ENCODE measurements at places on chromosomes 16 and 17.

GRCh38 chr17:3800362-3801271, at the start of gene ITGAE:
ITGAE (minus strand) TSS chr17:3801188; CDS start chr17:3801144, 44 bp downstream.
- DNase-seq: no peak

DNA sequence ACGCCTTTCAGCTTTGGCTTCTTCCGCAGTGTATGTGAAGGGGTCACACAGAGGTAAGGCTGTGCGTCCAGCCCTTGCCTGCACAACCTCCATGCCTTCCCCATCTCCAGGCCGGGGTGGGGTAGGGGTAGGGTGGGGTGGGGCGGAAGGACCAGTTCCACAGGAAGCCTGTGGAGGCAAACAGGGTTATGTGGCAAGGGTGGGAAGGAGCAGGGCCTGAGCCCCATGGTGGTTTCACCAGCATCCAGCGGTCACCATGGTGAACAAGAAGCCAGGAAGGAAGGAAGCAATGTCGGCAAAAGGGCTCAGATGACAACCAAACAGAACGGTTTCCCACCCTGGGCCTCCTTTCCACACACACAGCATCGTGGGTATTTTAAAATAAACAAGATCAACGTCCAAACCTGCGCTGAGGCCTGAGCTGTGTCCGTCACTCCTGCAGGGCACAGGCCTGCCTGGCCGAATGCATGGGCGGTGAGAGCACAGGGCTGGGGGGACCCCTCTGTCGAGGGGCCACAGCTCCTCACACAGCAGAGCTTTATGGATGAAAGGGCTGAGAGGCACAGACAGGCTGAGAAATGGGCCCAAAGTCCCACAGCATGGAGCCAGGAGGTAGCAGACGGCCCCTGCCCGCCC, 80.5 kb downstream of the ZNF778 start:
- DNase-seq: no peak

GRCh38 chr17:80675438-80676095, 130.9 kb downstream of the RPTOR start:
- DNase-seq: no peak

GRCh38 chr17:27644586-27644985, 13.6 kb downstream of the LGALS9 start:
- no peak for DNase-seq

DNA sequence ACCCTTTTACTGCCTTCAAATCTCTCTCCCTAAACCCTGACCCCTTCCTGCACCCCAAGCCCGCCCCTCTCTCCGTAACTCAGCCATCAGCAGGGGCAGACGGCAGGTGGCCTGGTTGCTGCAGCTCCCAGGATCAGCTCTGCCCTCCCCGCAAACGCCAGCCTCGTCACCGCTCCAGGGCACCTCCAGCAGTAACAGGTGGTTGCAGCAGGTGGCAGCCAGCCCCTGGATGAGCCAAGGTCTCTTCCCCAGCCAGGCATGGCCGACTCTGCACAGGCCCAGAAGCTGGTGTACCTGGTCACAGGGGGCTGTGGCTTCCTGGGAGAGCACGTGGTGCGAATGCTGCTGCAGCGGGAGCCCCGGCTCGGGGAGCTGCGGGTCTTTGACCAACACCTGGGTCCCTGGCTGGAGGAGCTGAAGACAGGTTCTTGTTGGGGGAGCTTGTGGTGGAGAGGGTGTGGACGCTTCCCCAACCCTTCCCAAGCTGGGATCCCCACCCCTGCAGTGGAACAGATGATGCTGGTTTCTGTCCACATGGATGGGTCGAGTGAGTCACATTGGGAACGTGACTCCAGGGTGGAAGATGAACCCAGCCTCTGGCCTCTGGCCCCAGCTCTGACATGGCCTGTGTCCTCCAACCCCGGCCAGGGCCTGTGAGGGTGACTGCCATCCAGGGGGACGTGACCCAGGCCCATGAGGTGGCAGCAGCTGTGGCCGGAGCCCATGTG, 558 bp downstream of the HSD3B7 start:
- DNase-seq: no peak

DNA sequence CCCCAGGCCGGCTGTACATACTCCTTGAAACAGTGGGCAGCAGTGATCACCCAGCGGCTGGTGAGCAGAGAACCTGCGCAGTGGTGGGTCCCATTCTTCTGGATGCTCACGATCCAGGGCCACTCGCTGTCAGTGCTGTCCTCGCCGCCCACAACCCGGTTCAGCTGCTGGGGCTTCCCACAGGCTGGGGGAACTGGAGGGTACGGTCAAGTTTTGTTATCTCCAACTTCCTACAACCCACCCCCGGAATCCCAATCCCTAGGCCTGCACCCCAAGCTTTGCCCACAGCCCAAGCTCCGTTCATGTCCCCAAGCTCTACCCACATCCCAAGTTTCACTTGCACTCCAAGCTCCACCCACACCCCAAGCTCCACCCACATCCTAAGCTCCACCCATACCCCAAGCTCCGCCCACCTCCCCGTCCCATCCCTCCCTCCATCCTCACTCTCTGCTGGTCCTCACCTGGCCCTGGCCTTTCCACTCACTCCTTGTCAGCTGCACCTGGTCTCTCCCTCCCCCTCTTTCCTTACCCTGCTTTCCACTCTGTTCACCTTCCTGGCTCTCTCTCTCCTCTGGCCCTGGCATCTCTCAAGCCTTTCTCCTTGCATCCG, 1.8 kb downstream of the PRSS22 start:
- DNase-seq: no peak

- DNase-seq: no peak
Observed at GRCh38 chr17:49117587-49118230, 14.9 kb upstream of the B4GALNT2 start.

GRCh38 chr17:81050645-81051625, 16.0 kb downstream of the BAIAP2 start:
- no peak for DNase-seq

DNA sequence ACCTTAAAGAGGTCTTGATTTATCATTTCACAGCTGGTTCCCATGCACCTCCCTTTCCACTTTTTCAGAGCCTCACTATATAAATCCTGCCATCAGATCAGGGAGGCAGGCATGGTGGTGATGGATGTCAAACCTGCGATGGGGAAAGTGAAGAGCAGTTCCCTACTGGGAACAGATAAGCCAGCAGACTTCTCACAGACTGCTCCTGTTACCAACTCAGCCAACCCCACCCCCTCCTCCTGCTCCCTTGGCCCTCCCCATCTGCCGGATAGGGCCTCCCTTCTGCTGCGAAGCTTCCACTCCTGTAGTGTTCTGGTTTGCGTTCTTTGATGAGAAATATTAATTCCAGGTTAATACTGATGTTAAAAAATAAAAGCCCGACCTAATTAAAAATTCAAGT, 232.1 kb downstream of the STX8 start:
- DNase-seq: no peak

DNA sequence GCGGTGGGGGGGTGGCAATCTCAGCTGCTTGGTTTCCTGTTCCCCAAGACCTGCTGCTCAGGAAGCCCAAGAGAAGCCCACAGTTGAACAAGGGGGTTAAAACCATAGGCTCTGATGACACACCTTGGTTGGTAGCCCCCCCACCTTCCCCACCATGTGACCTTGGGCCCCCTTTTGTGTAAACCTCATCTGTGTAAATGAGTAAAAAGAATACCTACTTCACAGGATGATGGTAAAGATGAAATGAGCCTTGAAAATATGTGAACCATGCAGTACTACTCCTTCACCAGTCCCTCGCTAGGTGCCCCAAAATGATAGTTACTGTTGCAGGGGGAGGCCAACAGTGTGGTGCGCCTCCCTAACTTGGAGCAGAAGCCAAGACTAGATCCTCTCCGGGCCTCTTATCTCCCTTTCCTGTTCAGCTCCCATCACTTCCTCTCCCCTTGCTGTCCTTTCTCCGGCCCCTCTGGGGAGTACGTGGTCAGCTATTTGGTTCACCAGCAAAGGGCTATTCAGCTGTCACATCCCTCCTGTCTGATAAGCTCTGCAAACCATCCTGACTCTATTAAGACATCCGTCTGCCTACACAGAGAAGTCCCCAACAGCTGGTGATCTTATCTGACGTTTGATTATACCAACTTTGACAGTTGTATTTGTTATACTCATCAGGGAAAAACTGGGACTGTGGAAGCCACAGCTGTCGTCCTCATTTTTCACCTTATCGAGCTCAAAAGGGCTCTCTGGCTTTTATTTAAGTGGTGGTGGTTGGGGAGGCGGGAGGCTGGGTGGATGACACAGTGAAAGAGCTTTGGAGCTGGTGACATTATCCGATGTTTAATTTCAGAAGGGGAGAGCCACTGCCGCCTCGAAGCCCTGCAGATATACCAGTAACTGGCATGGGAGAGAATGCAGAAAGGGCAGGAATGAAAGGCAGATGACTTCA, 19.9 kb downstream of the DCAKD start:
- no peak for DNase-seq

GRCh38 chr17:58253082-58253481, 14.7 kb downstream of the LPO start:
- DNase-seq: no peak

GRCh38 chr17:79141578-79142355, 67.1 kb downstream of the ENGASE start:
- DNase-seq: no peak

DNA sequence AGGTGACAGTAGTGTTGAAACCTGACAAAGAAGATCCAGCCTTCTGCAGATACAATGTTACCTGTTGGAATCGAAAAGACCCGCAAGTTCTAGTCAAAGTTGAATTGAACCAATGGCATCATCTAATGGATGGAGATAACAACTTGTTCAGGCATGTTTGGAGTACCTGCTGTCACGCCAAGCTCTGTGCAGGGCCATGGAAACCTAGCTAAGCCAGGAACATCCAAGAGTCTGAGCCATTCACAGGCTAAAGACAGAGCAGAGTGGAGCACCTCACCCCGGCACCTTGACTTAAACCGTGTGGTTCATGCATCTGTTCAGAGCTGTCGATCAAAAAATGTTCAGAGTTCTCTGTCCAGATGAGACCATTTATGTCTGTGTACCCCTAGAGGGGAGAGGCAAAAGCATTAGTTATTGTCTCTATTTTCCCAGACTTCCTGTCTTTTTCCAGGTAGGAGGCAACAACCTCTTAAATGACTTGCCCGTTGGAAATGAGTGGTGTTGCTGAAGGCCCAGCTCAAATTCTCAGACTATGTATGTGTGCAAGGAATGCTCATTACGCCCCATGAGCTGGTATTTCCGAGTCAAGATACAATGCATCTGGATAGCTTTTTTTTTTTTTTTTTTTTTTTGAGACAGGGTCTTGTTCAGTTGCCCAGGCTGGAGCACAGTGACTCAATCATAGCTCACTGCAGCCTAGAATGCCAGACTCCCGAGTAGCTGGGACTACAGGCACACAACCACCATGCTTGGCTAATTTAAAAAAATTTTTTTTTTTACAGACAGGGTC, 44.9 kb upstream of the XYLT1 start:
- DNase-seq: no peak

DNA sequence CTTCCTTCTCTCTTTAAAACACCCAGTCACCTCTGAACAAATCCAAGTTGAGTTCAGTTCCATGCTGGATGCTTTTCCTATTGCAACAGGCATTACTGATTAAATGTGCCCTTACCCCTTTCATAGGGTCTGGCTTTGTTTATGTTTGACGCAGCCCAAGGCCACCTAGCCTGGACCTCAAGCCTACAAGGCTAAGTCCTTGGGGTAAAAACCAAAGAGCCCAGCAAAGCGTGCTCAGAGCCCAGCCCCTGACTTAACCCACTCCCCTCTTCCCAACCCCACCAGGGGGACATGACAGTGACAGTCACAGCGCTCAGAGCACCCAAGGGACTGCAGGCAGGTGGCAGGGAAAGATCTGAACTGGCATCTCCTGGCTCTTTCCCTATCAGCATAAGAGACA, 200.6 kb downstream of the XYLT1 start:
- no peak for DNase-seq

DNA sequence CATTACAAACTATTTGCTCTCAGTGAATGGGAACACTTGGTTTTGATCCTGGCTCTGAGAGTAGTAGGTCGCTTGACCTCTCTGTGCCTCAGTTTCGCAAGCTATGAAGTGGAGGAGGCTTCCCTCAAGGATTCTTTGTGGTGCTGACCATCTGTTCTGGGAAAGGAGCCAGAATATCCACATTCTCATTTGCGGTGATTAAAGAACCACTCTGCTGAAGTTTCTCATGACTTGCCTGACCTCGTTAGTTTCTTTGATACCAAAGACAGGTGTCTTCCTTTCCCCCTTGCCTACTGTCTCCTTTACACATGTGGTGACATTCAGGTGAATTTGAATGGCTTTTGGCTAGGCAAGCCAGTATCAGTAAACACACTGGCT, 116.0 kb downstream of the SNX29 start:
- DNase-seq: no peak

DNA sequence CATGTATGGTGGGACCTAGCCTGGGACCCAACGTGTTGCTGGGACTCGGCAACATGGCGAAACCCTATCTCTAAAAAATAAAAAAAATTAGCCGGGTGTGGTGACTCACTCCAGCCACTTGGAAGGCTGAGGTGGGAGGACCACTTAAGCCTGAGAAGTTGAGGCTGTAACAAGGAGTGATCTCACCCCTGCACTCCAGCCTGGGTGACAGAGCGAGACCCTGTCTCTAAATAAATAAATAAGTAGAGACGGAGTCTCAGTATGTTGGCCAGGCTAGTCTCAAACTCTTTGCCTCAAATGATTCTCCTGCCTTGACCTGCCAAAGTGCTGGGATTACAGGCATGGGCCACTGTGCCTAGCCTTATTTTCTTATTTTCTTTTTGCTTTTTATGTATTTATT, 10.1 kb upstream of the CNP start:
- no peak for DNase-seq

DNA sequence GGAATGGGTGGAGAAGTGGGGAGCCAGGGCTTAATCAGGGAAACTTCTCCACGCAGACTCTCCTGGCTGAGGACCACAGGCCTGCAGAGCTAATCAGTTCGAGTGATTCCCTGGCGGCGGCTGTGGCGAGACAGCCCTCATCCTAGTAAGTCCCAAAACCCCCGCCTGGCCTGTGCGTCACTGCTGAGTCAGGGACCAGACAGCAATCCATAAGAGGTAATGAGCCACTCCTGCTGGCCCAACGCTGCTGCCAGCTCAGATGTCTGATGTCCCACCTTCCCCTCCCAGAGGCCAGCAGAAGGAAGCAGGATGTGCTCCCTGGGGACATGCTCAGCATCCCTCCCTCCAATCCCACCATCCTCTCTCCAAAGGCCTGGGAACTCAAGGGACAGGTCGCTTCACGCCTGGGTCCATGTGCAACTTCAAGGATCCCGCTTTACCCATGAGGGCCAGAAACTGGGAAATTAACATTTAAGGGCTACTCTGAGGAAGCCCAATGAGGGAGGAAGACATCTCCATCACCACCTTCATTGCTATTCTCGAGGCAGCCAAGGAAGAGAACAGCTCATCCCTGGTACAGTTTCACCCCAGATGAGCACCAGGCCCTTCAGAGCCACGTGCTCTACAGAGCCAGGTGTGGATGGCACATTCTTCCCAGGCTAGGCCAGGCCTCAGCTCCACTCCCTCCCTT, 7.9 kb downstream of the ACLY start:
- no peak for DNase-seq

DNA sequence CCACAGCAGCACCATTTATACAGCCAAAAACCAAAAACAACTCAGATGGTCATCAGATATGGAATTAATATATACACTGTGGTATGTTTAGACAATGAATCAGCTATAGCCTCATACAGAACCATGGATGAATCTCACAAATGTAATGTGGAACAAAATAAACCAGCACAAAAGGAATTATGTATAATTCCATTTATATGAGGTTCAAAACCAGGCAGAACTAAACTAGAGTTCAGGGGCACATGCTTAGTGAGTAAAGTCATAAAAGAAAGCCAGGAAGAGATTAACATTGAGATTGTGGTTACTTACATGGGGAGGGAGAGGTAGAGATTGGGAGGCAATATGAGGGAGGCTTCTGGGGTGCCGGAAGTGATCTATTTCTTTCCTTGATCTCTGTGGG, 231.1 kb downstream of the COPRS start:
- no peak for DNase-seq

- DNase-seq: no peak
Observed at GRCh38 chr16:88680554-88681083, 5.7 kb downstream of the SNAI3 start.

- DNase-seq: no peak
Observed at GRCh38 chr16:51655249-51655648, 504.2 kb upstream of the SALL1 start.
